ENCODE measurements at places on chromosomes 6 and 20. TPM values are rescaled to one million over a fixed set of nuclear protein-coding genes. Genes with fewer than 3 reads are reported as not detected.

DNA sequence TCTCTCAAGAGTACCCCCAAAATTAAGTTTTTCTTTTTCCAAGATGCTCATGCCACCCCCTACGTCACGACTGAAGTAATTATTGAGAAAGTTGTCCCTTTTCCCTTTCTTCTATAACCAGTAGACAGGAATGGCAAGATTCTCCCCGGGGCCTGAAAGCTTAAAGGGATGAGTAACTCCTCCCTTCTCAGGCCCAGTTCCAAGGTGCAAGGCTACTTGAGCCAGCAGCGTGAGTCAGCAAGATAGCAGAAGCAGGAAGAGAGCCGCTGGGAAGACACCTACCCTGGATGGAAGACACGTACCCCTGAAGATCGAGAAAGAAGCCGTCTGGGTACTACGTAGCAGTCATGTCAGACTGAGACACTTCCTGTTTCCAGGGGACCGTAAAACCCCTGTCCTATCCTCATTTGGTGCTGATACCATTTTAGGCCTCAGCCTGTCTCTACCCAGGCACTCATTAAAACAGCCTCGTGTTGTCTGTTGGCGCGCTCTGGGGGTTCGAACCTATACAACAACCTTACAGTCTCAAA, 241.0 kb downstream of the ADGRG6 start:
- no peaks in the 10 kb centered on the region for H3K36me3 ChIP-seq
- DNase-seq = no peak
- H3K27ac ChIP-seq = no peak overlapping the region
- H3K27me3 ChIP-seq = no peaks in the 10 kb centered on the region

DNA sequence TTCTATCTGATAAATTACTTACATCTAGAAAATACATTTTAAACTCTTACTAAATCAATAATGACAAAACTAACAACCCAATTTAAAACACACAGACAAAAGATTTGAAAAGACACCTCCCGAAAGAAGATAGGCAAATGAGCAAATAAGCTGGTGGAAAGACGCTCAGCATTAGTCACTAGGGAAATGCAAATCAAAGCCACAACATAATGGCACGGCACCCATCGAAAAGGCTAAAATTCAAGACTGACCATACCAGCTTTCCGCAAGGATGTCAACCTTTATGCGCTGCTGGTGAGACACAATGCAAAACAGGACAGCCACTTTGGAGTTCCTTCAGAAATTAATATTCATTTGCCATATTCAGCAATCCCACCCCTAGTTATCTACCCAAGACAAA, 25.9 kb downstream of the TAF4 start:
- no peaks in the 10 kb centered on the region for H3K36me3 ChIP-seq
- DNase-seq = no peak
- no peak overlapping the region for H3K4me3 ChIP-seq
- no peak overlapping the region for H3K27ac ChIP-seq

DNA sequence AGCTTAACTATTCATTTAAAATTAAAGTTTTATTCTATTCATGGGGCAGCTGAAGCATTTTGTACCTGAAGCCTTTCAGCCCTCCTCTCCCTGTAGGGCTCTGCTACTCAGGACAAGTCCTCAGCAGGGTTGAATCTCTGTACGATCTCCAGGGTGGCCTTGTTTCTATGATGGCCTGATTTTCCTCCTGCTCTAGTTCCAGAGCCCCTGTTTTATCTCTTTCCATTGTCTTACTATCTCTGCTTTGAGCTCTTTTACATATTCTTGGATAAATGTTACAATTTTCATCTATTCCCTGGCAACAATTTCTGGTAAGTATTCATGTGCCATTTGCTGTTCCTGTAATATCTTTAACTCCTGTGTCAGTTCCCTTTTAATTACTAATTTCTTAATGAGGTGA, 19.8 kb upstream of the MYL9 start:
- DNase-seq = no peak
- no peaks in the 10 kb centered on the region for H3K4me1 ChIP-seq
- H3K27me3 ChIP-seq = no peaks in the 10 kb centered on the region
- H3K36me3 ChIP-seq = peaks cover 25% of the 10 kb centered on the region
- H3K27ac ChIP-seq = no peak overlapping the region
- no peak overlapping the region for H3K4me3 ChIP-seq

- H3K27ac ChIP-seq = no peak overlapping the region
- no peaks in the 10 kb centered on the region for H3K4me1 ChIP-seq
- no peak overlapping the region for H3K4me3 ChIP-seq
- no peaks in the 10 kb centered on the region for H3K36me3 ChIP-seq
- H3K27me3 ChIP-seq = no peaks in the 10 kb centered on the region
Observed at GRCh38 chr6:16706029-16706428, 55.2 kb downstream of the ATXN1 start.

GRCh38 chr6:117264692-117265409, 507 bp upstream of the VGLL2 start:
- DNase-seq = peak; percentile 67
- H3K36me3 ChIP-seq = no peaks in the 10 kb centered on the region
- H3K4me3 ChIP-seq = peak overlapping the region; percentile 63
- H3K4me1 ChIP-seq = peaks cover 3% of the 10 kb centered on the region
- no peak overlapping the region for H3K27ac ChIP-seq

DNA sequence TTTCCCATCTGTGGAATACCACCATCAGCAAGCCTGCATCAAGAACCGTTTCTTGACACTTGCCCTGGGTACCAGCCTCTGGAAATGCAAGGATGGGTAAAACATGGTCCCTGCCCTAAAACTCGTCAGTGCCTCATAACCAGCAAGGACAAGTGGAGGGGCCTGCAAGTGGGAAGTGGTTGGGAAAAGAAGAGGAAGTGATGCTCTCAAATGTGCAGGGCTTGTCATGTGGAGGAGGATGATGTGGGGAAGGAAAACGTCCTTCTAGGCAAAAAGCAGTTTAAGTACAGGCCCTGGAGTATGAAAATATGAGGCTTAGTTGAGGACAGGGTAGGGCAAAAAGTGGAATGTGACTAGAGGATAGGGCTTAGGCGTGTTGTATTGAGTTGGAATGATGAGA, 19.0 kb downstream of the RREB1 start:
- no peaks in the 10 kb centered on the region for H3K27me3 ChIP-seq
- H3K4me1 ChIP-seq = no peaks in the 10 kb centered on the region
- H3K36me3 ChIP-seq = no peaks in the 10 kb centered on the region

DNA sequence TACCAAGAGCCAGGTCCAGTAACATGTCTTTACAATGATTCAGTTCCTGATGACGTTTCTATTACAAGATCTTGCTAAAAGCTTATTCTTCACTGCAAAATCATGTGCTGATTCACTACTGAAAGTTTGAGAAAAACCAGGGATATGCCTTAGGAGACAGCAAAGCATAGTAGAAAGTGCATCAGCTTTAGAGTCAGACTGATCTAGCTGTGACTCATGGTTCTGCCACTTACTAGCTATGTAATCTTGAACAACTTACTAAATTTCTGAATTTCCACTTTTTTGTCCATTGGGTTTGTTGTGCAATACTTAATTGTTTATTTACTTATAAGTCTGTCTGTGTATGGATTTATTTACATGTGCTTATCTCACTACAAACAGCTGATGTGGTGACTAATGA, 198.5 kb upstream of the RSPO3 start:
- H3K4me1 ChIP-seq = no peaks in the 10 kb centered on the region
- H3K27me3 ChIP-seq = no peaks in the 10 kb centered on the region
- H3K4me3 ChIP-seq = no peak overlapping the region

- H3K4me3 ChIP-seq = no peak overlapping the region
- H3K27me3 ChIP-seq = no peaks in the 10 kb centered on the region
- no peak overlapping the region for H3K27ac ChIP-seq
Observed at GRCh38 chr6:126067073-126067472, 80.7 kb downstream of the TRMT11 start.

RAB44 gene
- not detected for total RNA-seq

PRDM13 gene
- total RNA-seq = 0.09 TPM

- no peak overlapping the region for H3K4me3 ChIP-seq
- H3K27ac ChIP-seq = no peak overlapping the region
- no peaks in the 10 kb centered on the region for H3K36me3 ChIP-seq
- no peaks in the 10 kb centered on the region for H3K27me3 ChIP-seq
- no peak for DNase-seq
Observed at GRCh38 chr6:112203577-112204349, 50.6 kb downstream of the LAMA4 start.

PPIL6 gene
- total RNA-seq = 1.3 TPM

DNA sequence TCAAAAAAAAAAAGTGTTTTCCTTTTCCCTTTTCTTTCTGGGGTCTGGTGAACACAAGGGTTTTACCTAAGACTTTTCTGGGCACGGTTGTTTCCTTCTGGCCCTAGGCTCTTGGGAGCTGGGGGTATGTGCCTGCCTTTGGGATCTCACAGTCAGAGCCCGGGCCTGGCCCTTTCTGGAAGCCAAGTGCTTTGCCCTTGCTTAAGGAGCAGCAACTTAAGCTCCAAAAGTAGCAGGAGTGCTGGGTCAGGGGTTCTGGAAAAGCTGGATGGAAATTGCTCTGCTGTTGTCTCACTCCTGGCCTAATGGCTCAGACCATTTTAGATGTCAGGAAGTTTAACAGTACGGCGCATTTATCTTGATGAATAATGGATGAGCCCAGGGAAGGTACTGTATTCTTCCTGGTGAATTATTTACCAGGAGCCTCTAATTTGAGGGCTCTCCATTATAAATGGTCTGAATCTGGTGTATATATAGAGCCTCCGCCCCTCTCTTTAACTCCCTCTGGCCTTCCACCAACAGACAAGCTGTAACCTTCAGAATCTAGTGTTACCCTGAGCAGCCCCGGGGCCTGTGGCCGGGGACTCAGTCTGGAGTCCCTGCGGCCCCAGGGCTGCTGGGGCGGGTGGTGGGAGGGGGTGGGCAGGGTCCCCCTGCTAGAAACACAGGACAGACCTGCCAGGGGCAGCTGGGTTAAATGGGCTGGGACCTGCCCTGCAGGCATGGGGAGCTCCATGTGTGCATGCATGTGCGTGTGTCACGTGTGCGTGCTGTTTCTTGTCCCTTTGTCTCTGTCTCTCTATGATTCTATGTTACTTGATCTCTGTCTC, 37.5 kb downstream of the PTK7 start:
- H3K36me3 ChIP-seq = no peaks in the 10 kb centered on the region
- peak overlapping the region; percentile 37 for H3K27ac ChIP-seq
- no peak for DNase-seq
- H3K4me3 ChIP-seq = no peak overlapping the region
- peaks cover 11% of the 10 kb centered on the region for H3K4me1 ChIP-seq

DNA sequence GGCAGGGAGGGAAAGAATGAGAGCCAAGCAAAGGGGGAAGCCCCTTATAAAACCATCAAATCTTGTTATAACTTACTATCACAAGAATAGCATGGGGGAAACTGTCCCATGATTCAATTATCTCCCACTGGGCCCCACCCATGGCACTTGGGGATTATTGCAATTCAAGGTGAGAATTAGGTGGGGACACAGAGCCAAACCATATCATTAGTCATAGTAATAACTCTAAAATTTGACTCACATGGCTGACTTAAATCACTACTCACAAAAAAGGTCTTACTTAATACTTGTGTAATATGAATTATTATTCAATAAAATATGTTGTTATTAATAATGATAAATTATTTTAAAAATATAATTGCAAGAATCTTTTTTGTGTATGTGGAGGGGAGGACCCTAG, 178.1 kb upstream of the TCF21 start:
- H3K4me1 ChIP-seq = no peaks in the 10 kb centered on the region
- H3K27me3 ChIP-seq = no peaks in the 10 kb centered on the region
- no peaks in the 10 kb centered on the region for H3K36me3 ChIP-seq
- no peak overlapping the region for H3K27ac ChIP-seq
- H3K4me3 ChIP-seq = no peak overlapping the region

WFDC12 gene
- total RNA-seq = not detected

GRCh38 chr6:92779746-92780145, 639.6 kb downstream of the EPHA7 start:
- no peak for DNase-seq
- H3K4me1 ChIP-seq = no peaks in the 10 kb centered on the region
- H3K4me3 ChIP-seq = no peak overlapping the region
- H3K27ac ChIP-seq = no peak overlapping the region

DNA sequence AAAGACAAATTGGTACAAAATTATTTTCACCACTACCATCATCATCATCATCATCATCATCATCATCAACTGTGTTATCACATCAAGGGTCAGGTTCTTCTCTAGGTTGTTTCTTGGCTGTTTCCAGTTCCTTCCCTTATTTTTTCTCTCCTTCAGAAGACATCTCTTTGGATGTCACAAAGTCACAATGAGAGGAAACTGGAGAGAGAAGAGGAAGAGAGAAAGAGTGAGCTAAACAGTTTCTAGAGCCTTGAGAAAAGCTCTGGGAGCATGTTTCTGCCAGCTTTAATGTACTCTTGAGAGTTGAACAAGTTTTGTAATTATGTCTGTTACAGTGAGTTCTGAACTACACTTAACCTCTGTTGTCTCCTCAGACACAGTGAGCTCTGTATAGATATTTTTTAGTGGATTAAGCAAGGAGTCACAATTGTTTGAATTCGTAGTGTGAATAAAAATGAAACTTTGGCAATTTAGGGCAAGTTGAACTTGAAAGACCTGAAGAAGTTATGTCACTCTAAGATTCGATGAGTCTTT, 123.0 kb upstream of the AKIRIN2 start:
- no peak overlapping the region for H3K4me3 ChIP-seq
- DNase-seq = no peak
- H3K27me3 ChIP-seq = no peaks in the 10 kb centered on the region
- H3K36me3 ChIP-seq = no peaks in the 10 kb centered on the region

DNA sequence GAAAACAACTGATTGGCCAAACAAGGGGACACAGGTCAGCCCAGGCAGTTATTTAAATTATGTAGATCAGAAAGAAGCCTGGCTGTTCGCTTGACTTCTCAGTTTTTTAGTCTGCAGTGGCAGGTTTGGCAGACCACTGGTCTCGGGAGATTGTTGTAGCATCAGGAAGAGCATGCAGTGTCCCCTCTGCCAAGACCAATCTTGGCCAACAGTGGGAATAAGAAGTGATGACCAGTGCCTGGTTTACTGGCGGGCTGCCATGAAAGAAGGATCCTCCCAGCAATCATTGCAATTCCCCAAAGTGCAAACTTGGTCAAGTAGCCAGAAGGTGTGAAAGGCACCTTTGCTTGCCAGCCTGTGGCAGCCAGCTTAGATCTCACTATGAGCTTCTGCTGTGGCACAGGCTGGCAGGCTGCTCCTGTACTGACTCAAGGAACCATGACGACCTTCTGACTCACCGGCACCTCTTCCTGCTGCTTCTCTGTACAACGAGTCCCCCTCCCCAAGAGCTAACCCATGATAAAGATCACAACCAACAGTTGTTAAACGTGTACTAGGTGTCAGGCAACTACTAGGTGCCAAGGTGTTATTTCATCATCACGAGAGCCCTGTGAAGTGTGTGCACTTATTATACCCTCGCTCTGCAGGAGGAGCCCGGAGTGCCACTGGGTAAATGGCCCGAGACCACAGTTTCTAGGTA, 76.8 kb upstream of the DUSP22 start:
- no peaks in the 10 kb centered on the region for H3K36me3 ChIP-seq
- no peak overlapping the region for H3K4me3 ChIP-seq
- no peak overlapping the region for H3K27ac ChIP-seq
- H3K4me1 ChIP-seq = no peaks in the 10 kb centered on the region
- H3K27me3 ChIP-seq = no peaks in the 10 kb centered on the region

GRCh38 chr6:120774275-120774674, 560.0 kb downstream of the TBC1D32 start:
- no peak for DNase-seq
- no peaks in the 10 kb centered on the region for H3K27me3 ChIP-seq
- H3K36me3 ChIP-seq = no peaks in the 10 kb centered on the region
- H3K27ac ChIP-seq = no peak overlapping the region
